ENCODE measurements at places on chromosomes 12 and 14. TPM values are rescaled to one million over a fixed set of nuclear protein-coding genes. Genes with fewer than 3 reads are reported as not detected.

- H3K4me1 ChIP-seq = no peaks in the 10 kb centered on the region
- H3K36me3 ChIP-seq = no peaks in the 10 kb centered on the region
- peaks cover 2% of the 10 kb centered on the region for H3K27me3 ChIP-seq
Measured at GRCh38 chr12:115407036-115407435, 723.1 kb upstream of the TBX3 start.

DNA sequence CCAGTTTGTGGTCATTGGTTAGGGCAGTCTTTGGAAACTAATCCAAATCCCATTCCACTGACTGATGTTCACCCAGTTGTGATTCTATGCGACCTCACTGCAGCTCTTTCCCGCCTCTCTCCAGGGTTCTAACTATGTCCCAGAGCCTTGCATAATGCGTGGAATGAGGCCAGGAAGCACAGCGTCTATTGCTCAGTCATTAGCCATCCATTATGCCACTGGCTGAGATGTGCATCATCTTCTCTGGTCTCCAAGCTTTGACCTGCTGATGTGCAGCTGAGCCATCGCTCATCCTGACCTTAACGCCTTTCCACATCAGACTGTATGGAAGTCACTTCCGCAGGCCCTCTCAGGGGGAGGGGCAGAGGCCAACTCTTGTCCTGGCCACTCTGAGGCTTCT, 115.4 kb upstream of the VRK1 start:
- DNase-seq = no peak
- H3K4me1 ChIP-seq = no peaks in the 10 kb centered on the region
- no peak overlapping the region for H3K4me3 ChIP-seq
- no peaks in the 10 kb centered on the region for H3K36me3 ChIP-seq

DNA sequence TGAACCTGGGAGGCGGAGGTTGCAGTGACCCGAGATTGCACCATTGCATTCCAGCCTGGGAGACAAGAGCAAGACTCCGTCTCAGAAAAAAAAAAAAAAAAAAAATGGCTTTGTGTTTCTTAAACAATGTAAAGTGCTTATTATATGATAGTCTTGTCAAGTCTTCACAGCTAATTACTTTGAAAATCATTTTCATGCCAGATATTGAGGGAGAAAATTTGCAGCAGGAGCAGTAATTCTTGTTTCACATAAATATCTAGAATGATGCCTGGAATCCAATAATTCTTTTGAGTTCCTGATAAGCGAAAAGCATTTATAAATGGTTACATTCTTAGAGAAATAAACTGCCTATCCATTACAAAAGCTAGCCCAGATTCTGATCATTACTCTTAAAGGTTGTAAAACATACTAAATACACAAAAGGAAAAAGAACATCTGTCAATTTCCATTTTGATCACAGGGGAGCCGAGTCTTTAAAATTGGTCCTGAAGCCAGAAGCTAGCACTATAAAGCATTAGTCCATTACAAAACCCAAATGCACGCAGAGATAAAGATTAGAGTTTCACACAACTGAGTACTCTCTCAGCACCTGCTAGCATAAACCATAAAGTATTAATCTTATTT, 50.3 kb downstream of the IFT81 start:
- no peaks in the 10 kb centered on the region for H3K36me3 ChIP-seq
- DNase-seq = no peak
- H3K27ac ChIP-seq = no peak overlapping the region
- H3K4me1 ChIP-seq = no peaks in the 10 kb centered on the region
- H3K27me3 ChIP-seq = no peaks in the 10 kb centered on the region
- H3K4me3 ChIP-seq = no peak overlapping the region

DNA sequence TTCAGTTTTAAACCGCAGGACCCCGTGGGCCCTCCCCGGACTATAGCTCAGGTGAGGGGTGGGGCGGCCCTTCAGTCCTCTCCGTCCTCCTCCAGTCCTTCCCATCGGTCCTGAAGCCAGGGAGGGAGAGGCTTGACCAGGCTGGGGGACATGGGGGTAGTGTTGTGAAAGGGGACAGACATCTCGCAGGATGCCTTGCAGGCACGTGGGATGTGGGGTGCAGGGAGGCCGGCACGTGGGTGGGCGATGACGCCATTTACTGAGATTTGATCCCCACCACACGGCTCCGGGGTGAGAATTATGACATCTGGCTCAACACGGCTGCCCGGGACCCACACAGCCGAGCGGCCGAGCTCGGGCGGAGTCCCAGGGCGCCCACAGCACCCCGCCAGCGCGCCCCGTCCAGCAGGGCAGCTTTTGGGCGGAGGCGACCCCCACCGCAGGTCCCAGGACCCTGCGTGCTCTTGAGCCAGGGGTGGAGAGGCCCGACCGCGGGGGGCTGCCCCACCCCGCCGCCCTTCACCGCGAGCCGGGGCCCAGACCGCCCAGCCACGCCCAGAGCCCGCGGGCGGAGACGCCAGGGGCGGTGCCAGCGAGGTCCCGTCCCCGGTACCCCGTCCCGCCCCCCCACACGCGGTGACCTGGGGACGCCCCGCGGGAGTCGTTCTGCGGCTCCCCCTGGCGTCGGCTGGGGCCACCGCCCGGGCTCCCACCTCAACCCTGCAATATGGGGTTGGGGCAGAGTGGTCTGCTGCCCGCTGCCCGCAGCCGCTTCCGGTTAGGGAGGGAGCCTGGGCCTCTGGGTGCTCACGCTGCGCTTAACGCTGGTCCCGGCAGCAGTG, 3.3 kb upstream of the EXOC3L4 start:
- no peak overlapping the region for H3K27ac ChIP-seq
- peaks cover 19% of the 10 kb centered on the region for H3K4me1 ChIP-seq
- H3K36me3 ChIP-seq = no peaks in the 10 kb centered on the region
- DNase-seq = peak; percentile 58
- peaks cover 10% of the 10 kb centered on the region for H3K27me3 ChIP-seq

- no peak overlapping the region for H3K4me3 ChIP-seq
- peaks cover 51% of the 10 kb centered on the region for H3K36me3 ChIP-seq
- no peaks in the 10 kb centered on the region for H3K27me3 ChIP-seq
- H3K4me1 ChIP-seq = peaks cover 10% of the 10 kb centered on the region
- no peak for DNase-seq
Measured at GRCh38 chr12:2801044-2801783, 6.4 kb downstream of the FKBP4 start.

- no peaks in the 10 kb centered on the region for H3K27me3 ChIP-seq
- H3K27ac ChIP-seq = no peak overlapping the region
- DNase-seq = no peak
- H3K4me1 ChIP-seq = no peaks in the 10 kb centered on the region
- no peaks in the 10 kb centered on the region for H3K36me3 ChIP-seq
Measured at GRCh38 chr12:92639017-92639416, 63.8 kb upstream of the PLEKHG7 start.

DNA sequence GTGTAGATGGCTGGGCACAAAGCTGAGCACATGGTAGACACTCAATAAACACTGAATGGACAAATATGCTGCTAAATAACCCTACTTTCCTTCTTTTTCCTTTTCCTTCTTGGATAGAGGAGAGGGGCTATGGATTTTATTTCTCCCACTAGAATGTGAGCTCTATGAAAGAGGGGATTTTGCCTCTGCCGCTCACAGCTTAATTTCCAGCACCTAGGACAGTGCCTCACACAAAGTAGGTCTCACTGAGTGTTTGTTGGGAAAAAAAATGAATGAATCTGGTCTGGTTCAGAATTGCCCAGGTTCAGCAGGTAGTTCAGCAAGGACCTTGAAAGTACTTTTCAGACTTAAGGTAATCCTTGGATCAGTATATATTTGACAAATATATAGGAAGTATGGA, 65.5 kb downstream of the WSCD2 start:
- no peak for DNase-seq
- H3K4me3 ChIP-seq = no peak overlapping the region
- no peaks in the 10 kb centered on the region for H3K27me3 ChIP-seq
- no peaks in the 10 kb centered on the region for H3K4me1 ChIP-seq
- no peak overlapping the region for H3K27ac ChIP-seq

DNA sequence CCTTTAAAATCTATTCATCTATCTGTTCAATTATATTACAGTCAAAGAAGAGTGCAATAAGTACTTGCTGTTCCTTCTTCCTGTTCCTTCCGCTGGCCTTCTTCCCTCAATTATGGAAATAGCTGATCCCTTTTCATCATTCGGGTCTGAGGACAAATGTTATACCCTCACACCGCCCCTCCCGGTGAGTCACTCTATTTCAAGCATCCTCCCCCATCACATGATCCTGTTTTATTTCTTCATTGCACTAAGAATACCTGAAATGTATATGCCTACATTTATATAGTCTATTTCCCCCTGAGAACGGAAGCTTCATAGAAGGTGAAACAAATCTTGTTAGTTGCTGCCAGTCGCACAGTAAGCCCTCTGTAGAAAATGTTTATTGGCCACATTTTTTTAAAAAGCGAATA, 2.5 kb downstream of the SLC38A1 start:
- peak overlapping the region; percentile 48 for H3K4me3 ChIP-seq
- no peaks in the 10 kb centered on the region for H3K36me3 ChIP-seq
- no peak overlapping the region for H3K27ac ChIP-seq

- DNase-seq = no peak
- H3K27me3 ChIP-seq = no peaks in the 10 kb centered on the region
- peak overlapping the region; percentile 59 for H3K27ac ChIP-seq
- H3K36me3 ChIP-seq = no peaks in the 10 kb centered on the region
- peaks cover 55% of the 10 kb centered on the region for H3K4me1 ChIP-seq
- peak overlapping the region; percentile 27 for H3K4me3 ChIP-seq
Measured at GRCh38 chr12:116266168-116266601, 11.3 kb downstream of the MED13L start.

DNA sequence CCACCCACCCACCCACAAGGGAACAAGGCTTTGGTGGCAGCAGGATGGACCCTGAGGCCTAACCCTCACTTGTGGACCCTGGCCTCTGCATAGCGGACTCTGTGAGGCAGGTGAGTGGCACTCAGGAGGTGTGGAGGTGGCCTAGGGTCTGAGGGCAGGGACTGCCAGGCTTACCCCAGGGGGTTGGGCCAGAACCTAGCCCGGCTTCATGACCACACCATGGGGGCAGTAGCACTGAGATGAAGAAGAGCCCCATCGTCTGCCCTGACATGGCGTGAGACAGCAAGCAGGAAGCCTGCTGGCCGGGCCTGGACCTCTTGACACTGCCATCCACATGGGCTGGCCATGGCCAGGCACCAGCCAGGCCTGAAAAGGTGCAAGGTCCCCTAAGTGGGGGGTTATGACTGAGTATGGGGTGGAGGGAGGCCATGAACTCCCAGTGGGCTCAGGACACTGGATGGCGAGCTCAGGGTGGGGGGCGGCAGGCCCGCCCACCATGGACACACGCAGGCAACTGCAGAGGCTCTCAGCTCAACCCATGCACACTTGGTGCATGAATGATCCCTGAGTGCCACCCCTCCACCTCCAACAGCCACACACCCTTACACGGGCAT, 29.3 kb downstream of the JAG2 start:
- H3K27ac ChIP-seq = no peak overlapping the region
- H3K4me3 ChIP-seq = no peak overlapping the region
- no peaks in the 10 kb centered on the region for H3K4me1 ChIP-seq
- no peak for DNase-seq

DNA sequence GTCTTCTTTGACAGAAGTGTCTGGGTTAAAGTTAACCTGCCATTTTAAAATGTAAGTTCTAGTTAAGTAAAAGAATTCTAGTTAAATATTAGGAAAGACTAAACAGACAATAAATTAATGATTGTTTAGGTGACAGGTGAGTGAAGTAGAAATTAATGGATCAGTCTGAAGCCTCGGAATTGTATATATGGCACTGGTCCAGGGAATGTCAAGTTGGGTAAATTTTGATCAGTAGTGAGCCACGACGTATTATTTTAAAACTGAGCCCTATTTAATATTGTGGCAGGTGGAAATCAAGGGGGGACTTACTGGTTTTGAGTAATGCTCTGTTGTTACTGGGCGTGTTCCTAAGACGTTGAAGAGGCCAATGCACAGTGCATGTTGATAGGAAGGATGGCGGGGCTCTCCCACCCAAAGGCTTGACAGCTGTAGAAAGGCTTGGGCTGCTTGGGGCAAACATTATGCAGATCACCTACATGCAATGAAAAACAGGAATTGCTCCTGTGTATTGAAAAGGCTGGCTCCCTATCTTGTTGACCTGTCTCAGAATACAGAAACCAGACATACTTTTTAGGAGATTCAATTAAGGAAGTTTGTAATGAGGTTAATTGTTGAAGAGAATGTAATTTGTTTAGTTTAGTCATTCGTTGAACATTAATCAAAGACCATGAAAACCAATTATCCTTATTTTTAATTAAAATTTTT, 5.9 kb upstream of the PPFIBP1 start:
- H3K27ac ChIP-seq = no peak overlapping the region
- H3K27me3 ChIP-seq = no peaks in the 10 kb centered on the region
- H3K4me3 ChIP-seq = no peak overlapping the region
- H3K36me3 ChIP-seq = no peaks in the 10 kb centered on the region
- H3K4me1 ChIP-seq = peaks cover 2% of the 10 kb centered on the region

DNA sequence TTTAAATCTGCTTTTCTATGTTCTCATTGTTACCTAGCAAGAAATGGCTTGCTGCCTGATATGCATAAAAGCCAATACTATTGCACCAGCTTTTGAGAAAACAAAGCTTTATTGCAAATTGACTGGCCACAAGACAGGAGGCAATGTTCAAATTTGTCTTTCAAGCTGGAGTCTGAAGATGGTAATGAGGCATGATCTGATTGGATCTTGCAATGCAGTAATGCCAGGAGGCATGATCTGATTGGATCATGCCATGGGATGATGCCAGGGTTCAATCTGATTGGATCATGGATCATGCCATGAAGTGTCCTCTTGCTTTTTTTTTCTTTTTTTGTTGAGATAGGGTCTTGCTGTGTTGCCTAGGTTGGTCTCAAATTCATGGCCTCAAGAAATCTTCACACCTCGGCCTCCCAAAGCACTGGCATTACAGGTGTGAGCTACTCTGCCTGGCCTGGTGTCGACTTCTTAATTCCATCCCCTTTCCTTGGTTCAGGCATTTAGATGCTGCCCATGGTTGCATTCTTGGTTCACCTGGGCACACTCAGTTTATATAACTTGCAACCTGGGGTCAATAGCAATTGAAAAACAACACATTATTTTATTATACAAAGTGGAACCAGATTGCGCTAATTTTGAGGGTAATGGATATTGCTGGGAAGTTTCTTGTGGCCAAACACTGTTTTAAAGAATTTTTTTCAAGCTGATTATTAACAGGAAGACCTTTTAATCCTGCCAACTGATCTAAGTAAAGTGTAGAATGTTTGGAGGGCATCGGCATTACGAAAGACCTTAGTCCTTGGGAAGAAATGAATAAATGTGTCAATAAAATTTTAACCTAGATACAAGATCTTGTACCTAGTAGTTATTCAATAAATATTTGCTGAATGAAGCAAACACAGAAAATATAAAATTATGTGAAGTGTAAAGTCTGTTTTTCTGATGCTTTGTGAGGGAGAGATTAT, 38.8 kb downstream of the HSD17B6 start:
- no peaks in the 10 kb centered on the region for H3K4me1 ChIP-seq
- H3K27me3 ChIP-seq = no peaks in the 10 kb centered on the region
- no peak overlapping the region for H3K27ac ChIP-seq
- H3K4me3 ChIP-seq = no peak overlapping the region
- H3K36me3 ChIP-seq = no peaks in the 10 kb centered on the region

PRR13 gene
- 591 TPM for polyA plus RNA-seq

ERP27 gene
- polyA plus RNA-seq = 2.5 TPM

DNAJC22 gene
- polyA plus RNA-seq = not detected

HOXC6 gene
- not detected for polyA plus RNA-seq

PPP1R36 gene
- polyA plus RNA-seq = not detected

MYBPC1 gene
- polyA plus RNA-seq = not detected

SIVA1 gene
- 102 TPM for polyA plus RNA-seq

GPR162 gene
- 16.0 TPM for polyA plus RNA-seq

ENDOU gene
- polyA plus RNA-seq = not detected
